ENCODE measurements at places on chromosomes 6 and 20. TPM values are rescaled to one million over a fixed set of nuclear protein-coding genes. Genes with fewer than 3 reads are reported as not detected.

STMND1 gene
- total RNA-seq: not detected

MUC22 gene
- total RNA-seq: not detected

FAXC gene
- not detected for total RNA-seq

BCLAF1 gene
- total RNA-seq: 171 TPM

RIMS4 gene
- not detected for total RNA-seq

MCCD1 gene
- not detected for total RNA-seq

PTCRA gene
- not detected for total RNA-seq

SIGLEC1 gene
- total RNA-seq: 0.12 TPM

ANKEF1 gene
- 4.1 TPM for total RNA-seq

OR10C1 gene
- not detected for total RNA-seq

DNA sequence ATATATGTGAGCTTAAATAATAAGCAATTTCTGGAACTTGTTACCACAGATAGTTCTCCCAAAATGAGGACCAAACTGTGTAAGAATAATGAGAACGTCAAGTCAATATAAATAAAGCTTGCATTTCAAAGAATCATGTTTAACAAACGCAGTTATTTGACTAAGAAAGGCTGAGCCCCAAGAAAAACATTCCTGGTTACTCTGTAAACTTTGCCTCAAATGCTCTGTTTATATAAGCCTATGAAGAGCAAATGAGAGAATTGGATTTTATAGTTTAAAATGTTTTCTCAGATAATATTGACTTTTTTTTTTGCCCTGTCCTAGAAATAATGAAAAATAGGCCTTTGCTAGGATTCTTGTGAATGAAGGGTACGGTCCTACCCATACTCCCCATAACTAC lies 81.3 kb downstream of the C6orf52 start:
- no peak for DNase-seq
- H3K27ac ChIP-seq: no peak overlapping the region
- H3K4me3 ChIP-seq: no peak overlapping the region
- no peaks in the 10 kb centered on the region for H3K4me1 ChIP-seq

DNA sequence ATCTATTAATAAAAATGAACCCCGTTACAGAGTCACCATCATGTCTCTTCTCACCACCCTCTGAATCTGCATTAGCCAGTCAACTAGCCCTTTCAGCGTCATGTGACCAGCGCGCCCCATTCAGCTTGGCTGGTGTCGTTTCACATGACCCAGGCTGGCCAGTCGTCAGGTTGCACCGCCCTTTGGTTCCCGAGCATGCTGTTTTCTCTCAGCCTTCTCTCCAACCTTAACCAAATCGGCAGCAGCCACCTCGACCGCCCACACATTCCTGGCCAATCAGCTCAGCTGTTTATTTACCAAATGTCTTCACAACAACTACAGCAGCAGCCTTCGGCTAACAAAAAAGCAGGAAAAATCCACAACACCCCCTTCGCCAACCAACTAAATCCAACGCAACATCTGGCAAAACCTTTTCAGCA lies 5.6 kb downstream of the SRSF3 start:
- H3K4me3 ChIP-seq: peak overlapping the region; percentile 16
- peak; percentile 44 for DNase-seq
- peaks cover 71% of the 10 kb centered on the region for H3K4me1 ChIP-seq
- peak overlapping the region; percentile 98 for H3K27ac ChIP-seq
- H3K36me3 ChIP-seq: peaks cover 87% of the 10 kb centered on the region
- no peaks in the 10 kb centered on the region for H3K27me3 ChIP-seq

DNA sequence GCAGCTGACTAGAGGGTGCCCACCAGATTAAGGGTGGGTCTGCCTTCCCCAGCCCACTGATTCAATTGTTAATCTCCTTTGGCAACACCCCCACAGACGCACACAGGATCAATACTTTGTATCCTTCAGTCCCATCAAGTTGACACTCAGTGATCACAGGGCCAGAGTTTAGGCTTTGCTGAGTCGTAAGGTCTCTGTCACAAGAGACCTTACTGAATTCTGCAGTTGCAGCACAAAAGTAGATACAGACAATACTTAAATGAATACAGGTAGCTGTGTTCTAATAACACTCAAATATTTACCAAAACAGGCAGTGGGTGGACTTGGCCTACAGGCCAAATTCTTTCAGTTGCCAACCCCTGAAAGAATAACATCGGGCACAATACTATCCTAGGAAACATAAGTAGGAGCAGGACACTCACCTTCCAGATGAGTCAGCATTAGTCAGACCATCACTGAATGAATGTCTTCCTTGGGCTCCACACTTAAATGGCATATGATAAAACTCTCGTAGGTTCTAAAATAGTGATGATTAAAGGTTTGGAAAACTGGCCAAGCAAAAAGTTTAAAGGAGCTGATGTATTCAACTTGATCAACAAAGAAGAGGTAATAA lies 190.0 kb downstream of the UBE3D start:
- H3K4me3 ChIP-seq: no peak overlapping the region
- no peaks in the 10 kb centered on the region for H3K36me3 ChIP-seq
- no peak for DNase-seq
- no peaks in the 10 kb centered on the region for H3K27me3 ChIP-seq
- H3K27ac ChIP-seq: no peak overlapping the region

DNA sequence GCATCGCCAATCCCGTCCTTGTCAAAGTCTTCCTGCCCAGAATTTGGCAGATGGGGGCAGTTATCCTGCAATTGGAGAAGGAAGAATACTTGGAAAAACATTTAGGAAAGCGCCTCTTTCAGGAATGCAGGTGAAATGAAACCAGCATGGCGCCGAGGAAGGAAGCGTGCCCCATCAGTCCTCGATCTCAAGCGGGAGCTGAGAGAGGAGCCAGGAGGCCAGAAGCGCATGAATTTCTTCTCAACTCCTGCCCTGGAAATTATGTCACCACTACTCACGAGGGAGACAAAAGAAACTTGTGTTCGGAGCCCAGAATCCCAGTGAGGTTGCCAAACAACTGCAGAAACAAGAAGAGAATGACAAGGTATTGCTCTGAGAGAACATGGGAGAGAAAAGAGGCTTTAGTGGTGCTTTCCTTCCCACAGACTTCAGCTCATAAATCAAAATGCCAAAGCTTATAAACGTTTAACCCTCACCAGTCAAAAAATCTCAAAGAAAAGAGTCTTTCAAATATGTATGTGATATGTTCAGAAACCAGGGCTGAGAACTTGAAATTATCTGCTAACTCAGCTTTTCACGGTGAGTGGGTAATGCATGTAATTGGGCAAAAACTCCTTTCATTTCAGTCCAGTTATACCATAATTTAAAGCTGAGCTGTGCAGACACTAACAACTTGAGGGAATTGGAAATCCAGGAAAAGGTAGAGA lies 23.9 kb downstream of the THBS2 start:
- no peak for DNase-seq
- H3K27ac ChIP-seq: no peak overlapping the region
- H3K36me3 ChIP-seq: no peaks in the 10 kb centered on the region
- H3K27me3 ChIP-seq: no peaks in the 10 kb centered on the region
- H3K4me3 ChIP-seq: no peak overlapping the region

GRCh38 chr6:4355241-4355640 lies 219.9 kb upstream of the ECI2 start:
- no peak for DNase-seq
- no peaks in the 10 kb centered on the region for H3K36me3 ChIP-seq
- H3K27me3 ChIP-seq: peaks cover 14% of the 10 kb centered on the region
- H3K4me1 ChIP-seq: no peaks in the 10 kb centered on the region

DNA sequence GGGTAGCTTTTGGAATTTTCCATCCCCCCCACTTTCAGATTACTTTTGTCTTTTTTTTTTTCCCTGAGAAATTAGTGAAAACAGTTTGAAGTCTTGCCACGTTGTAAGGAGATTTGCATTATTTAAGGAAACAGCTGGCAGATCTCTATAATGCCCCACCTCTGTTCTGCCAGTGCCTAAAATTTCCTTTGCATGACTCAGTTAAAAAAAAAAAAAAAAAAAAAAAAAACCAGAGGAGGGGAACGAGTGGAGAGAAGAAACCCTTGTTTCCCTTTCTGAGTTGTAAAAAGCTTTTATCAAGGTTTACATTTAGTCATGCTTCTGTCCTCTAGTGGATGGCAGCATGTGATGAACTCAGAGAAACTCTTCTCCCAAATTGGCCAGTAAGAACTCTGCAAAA lies 33.5 kb downstream of the CARMIL1 start:
- H3K4me3 ChIP-seq: no peak overlapping the region
- H3K27me3 ChIP-seq: no peaks in the 10 kb centered on the region
- no peak for DNase-seq
- H3K27ac ChIP-seq: no peak overlapping the region
- no peaks in the 10 kb centered on the region for H3K4me1 ChIP-seq

DNA sequence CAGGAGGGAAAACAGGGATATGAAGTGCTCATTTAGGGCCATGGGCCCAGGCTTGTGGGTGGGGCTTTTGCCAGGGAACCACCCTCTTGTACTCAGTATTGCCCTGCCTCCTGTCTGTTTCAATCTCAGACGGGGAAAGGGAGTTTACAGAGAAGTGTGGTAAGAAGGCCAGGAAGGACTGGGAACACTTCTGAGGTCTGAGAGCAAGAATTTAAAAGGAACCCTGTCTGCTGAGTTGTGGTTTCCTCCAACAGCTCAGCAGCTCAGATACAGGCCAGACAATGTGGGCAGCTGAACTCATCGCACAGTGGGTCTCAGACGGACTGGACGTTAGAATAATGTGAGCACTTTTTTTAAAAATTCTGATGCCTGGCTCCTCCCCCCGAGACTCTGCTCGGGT lies 354.1 kb upstream of the ARID1B start:
- no peak for DNase-seq
- H3K27ac ChIP-seq: peak overlapping the region; percentile 3
- no peak overlapping the region for H3K4me3 ChIP-seq
- H3K4me1 ChIP-seq: peaks cover 17% of the 10 kb centered on the region

DNA sequence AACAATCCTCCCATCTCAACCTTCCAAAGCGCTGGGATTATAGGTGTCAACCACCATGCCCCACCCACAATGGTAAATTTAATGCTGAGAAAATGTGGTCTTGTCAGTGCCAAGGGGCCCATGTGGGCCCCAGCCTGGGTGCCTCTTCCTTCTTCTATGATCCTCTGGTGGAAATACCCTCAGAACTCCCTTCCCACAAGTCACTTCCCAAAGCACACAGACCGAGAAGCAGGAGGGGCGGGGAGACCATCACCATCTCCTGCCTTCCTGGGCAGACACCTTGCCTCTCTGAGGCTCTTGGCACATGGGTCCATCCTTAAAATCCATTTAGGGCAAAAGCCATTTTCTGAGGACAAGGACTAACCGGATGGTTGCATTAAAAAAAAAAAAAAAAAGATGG lies 59.0 kb downstream of the NOL4L start:
- peaks cover 88% of the 10 kb centered on the region for H3K4me1 ChIP-seq
- H3K27ac ChIP-seq: peak overlapping the region; percentile 71
- no peak overlapping the region for H3K4me3 ChIP-seq
- no peaks in the 10 kb centered on the region for H3K27me3 ChIP-seq
- peaks cover 19% of the 10 kb centered on the region for H3K36me3 ChIP-seq

DNA sequence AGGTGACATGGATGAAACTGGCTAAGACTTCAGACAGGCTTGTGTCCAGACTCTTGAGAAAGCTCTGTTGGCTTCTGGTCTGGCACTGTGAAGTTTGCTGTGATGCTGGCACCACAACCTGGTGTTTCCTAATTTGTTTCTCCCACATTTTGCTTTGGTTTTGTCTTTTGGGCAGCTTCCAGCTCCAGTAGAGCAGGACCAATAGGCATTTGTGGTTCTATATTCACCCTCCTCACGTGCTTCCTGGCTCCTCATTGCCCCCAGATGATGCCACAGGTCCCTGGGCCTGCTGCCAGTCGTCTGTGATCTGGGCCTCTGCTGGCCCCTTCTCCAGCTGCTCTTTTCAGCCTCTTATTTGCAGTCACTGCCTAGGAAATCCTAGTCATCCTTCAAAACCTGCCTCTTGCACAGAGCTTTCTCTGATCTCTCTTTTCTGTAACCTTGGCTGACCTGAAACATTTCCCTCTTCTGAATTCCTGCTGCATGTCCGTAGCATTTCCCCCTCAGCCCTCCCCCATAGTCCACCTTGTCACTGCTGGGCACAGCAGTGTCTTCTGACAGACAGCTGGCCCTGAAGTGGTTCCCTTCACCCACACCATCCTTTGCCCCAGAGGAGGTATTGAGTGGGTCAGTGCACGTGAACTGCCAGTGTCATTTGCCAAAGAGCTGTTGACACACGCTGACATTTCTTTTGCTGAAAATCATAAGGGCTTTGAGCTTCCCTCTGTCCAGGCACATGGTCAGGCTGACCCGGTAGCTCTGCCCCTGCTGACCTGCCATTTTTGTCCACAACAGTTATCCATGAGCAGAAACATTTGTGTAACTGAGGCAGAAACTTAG lies 63.0 kb downstream of the PTPN1 start:
- no peaks in the 10 kb centered on the region for H3K27me3 ChIP-seq
- H3K27ac ChIP-seq: no peak overlapping the region
- peaks cover 23% of the 10 kb centered on the region for H3K36me3 ChIP-seq
- DNase-seq: no peak

DNA sequence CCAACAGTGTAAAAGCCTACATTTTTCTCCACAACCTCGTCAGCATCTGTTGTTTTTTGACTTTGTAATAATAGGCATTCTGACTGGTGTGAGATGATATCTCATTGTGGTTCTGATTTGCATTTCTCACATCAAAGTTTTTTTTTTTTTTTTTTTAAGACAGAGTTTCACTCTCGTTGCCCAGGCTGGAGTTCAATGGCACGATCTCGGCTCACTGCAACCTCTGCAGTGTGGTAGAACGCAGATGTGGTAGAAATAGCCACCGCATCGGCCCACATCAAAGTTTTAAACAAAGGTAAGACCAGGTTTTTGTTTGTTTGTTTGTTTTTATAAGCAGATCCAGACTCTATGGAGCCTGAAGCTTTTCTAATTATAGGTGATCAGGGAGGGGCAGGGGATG lies 12.7 kb upstream of the PPP1R3G start:
- no peaks in the 10 kb centered on the region for H3K36me3 ChIP-seq
- no peak for DNase-seq
- H3K27ac ChIP-seq: no peak overlapping the region
- H3K4me1 ChIP-seq: no peaks in the 10 kb centered on the region

- peak overlapping the region; percentile 45 for H3K27ac ChIP-seq
- peaks cover 24% of the 10 kb centered on the region for H3K27me3 ChIP-seq
- DNase-seq: no peak
- no peaks in the 10 kb centered on the region for H3K36me3 ChIP-seq
- H3K4me3 ChIP-seq: no peak overlapping the region
Observed at GRCh38 chr6:33183071-33183683, 9.1 kb downstream of the COL11A2 start.

DNA sequence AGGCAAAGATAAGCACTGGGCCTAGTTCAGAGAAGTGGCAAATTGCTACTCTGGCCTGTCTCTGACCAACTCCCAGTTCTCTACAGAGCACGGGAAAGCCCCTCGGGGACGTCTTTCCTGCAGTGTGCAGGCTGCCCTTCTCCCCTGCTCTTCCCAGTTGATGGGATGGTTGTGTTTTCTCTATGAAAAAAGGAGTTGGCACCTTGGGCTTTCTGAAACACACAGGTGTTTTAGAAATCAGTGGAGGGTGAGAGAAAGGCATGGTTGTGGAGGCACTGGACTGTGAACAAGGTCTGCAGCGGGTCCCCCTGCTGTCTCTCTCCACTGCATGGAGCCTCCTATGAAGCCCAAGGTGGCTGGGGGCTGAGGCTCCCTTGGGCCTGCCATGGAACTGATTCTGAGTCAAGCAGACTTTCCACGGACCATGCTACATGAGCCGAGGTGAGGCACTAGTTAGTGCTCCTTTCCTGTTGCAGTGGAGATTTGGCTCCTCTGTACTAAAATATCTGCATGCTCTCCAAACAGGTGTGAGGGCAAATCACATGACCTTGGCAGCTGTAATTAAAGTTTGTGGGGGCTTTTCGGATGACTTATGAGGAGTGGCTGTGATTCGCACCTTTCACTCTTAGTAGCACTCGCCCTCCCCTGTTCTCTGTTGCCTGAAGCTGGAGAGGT lies 16.3 kb downstream of the GTSF1L start:
- H3K36me3 ChIP-seq: no peaks in the 10 kb centered on the region
- H3K4me3 ChIP-seq: no peak overlapping the region
- H3K27me3 ChIP-seq: no peaks in the 10 kb centered on the region
- DNase-seq: no peak
- H3K27ac ChIP-seq: no peak overlapping the region
- H3K4me1 ChIP-seq: no peaks in the 10 kb centered on the region
